Panc1 (cell line): ENCODE measurements at places on chromosomes 11 and 22.

DNA sequence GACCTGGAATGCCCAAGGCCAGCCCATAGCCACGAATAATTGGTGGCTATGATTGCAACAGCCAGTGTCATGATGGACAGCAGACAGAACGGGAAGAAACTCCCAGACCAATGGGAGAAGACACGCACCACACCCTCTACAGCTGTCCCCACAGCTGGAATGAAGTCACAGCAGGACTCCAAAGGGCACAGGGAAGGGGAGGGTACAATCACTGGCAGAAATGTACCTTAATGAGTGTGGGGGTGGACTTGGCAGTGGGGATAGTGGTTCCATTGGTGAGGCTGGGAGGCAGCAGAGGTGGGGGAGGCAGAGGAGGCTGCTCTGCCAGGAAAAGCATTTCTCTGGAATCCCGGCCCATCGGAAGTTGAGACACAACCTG lies 52.9 kb downstream of the SGSM3 start:
- DNase-seq, result no peak

DNA sequence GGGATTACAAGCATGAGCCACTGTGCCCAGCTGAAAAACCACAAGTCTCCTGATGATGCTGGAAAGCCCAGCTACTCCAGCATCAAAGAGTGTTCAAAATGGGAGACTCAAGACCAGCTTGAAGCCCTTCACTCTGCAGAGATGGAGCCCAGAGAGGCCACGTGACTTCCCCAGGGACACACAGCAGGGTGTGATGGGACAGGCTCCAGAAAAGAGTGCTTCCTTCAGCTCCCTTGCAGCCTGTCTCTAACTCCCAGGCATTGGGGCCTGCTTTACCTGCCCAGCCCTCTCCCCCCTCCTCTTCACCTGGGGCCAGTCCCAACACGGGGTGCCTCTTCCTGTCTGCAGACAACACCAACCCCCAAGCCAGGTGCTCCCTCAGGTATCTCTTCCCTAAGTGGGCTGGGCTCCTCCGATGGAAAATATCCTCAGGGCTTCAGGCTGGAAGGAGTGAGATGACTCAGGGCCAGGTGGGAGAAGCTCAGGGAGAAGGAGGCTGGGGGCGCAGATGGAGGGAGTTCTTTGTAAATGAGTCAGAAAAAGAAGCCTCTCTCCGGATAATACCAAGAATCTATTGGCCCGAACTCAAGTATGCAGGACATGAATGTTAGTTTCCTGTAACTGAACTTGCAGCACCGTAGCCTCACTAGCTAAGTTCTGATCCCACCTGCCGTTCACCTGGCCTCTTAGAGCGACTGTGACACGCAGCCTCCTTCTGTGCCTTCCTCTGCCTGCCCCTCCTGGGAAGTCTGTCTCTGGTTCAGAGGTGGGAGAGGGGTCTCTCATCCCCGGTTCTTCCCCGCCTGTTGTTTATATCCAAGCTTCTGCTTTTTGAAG lies 326.6 kb downstream of the MN1 start:
- no peak for DNase-seq

DNA sequence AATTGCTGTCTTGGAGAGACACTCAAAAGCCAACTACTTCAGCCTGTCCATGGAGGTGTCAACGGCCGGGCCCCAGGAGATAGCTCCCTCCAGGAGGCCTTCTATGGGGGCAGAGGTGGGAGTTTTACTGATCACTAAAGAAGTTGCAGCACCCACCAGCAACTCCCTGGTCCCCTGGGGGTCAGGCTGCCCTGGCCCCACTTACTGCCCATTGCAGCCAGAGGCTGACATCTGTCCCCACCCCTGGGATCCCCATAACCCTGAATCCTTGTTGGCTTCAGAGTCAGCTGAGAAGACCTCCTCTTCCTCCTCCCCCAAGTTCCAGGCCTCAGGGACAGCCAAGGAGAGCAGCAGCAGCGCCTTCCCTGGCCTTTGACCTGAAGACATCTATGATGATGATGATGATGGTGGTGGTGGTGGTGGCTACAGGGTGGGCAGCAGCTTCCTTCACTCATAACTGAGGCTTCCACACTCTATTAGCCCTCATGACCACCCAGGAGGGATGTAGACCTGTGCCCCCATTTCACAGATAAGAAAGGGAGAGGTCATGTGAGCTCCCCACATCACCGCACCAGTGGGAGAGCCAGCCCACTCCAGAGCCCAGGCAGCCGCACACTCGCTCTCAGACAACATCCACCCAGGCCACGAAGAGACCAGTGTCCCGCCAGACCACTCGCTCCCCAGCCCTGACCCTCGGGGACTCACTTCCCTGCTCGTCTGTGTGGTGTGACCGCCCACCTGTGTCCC lies 43.8 kb upstream of the FGF3 start:
- DNase-seq, result no peak

GRCh38 chr11:30282289-30282631 lies 40.6 kb upstream of the ARL14EP start:
- DNase-seq, result no peak

- DNase-seq, result no peak
Measured at GRCh38 chr11:3126901-3127691, 38.0 kb downstream of the OSBPL5 start.

DNA sequence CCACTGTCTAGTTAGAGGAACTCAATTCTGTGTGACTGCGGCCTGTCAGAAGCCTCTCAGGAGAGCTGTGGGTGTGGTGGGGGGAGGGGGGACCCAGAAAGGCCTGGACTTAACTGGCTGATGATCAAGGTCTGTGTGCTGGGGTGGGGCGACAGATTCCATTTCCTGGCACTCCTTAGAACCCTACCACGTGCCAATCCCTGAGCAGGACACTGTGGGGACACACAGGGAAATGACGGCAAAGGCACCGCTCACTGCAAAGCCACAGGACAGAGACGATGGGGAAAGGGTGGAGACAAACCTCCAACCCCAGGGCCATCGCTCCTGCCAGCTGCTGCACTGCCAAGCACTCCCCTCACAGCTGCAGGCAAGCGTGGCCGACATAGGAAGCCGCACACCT lies 58.4 kb upstream of the BID start:
- DNase-seq, result no peak

DNA sequence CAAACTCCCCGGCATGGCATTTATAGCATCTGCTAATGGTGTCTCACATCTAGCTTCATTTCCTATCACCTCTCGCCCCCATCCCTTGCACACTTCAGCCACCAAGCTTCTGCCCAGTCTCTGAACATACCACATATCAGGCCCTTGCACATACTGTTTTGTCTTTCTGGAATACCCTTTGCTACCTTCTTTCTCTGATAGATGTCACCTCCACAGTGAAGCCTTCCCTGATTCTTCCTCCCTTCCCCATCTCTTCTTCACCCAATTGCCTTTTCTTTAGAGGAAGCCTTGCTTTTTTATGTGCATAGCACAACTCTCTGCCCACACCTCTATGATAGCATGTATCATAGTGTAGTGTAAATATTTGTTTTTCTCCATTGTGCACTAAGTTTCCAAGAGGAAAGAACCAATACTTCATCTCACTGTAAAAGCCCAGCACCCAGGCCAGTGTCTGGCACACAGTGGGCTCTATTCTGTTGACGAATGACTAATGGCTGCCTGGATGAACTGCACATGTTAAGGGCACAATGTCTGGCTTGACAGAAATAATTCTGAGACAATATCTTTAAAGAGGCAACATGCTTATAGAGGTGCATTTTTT lies 27.8 kb downstream of the P4HA3 start:
- DNase-seq, result no peak
